Panc1 (cell line): ENCODE measurements at places on chromosomes 5 and 9. TPM values are rescaled to one million over a fixed set of nuclear protein-coding genes. Genes with fewer than 3 reads are reported as not detected.
A peak's percentile ranks its signal among the peaks of the same experiment; 100 is the strongest.

GRCh38 chr9:86809759-86810367 lies 137.4 kb downstream of the GAS1 start:
- no peak for DNase-seq

GRCh38 chr5:80793354-80793753 lies 138.6 kb upstream of the DHFR start:
- no peak for DNase-seq

DNA sequence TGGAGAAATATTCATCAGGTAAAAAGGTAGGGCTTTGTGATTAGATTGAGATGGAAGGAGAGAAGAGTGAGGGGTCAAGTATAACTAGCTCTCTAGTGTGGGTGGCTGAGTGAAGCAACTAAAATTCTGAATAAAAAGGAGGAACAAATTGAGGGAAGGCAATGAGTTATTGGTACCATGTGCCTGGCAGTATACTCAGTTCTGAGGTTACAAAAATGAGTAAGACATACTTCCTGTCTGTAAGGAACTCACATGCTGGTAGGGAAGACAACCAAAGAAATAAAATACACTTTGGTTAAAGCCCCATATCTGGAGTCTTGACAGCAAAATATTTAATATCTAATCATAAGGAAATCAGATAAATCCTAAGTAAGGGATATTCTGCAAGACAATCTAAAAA lies 476.8 kb upstream of the C9orf72 start:
- DNase-seq: no peak

- DNase-seq: no peak
Measured at GRCh38 chr5:104891596-104891995, 1329.0 kb upstream of the NUDT12 start.

DNA sequence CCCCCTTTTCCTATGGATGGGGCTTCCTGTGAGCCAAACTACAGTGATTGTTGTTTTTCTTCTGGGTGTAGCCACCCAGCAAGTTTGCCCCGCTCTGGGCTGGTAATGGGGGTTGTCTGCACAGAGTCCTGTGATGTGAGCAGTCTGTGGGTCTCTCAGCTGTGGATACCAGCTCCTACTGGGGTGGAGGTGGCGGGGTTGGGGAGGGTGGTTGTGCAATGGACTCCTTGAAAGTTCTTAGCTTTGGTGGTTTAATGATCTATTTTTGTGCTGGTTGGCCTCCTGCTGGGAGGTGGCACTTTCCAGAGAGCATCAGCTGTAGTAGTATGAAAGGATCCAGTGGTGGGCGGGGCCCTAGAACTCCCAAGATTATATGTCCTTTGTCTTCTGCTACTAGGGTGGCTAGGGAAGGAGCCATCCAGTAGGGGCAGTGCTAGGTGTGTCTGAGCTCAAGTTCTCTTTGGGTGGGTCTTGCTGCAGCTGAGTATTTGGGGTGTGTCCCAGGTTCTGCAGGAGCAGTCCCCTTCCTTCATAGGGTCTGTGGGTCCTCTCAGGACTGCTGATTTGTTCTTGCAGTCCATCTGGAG lies 275.6 kb upstream of the PAPPA start:
- no peak for DNase-seq

GRCh38 chr9:29701971-29702370 lies 2128.7 kb upstream of the C9orf72 start:
- DNase-seq: no peak

GRCh38 chr9:117307701-117308100 lies 107.2 kb downstream of the ASTN2 start:
- no peak for DNase-seq

DNA sequence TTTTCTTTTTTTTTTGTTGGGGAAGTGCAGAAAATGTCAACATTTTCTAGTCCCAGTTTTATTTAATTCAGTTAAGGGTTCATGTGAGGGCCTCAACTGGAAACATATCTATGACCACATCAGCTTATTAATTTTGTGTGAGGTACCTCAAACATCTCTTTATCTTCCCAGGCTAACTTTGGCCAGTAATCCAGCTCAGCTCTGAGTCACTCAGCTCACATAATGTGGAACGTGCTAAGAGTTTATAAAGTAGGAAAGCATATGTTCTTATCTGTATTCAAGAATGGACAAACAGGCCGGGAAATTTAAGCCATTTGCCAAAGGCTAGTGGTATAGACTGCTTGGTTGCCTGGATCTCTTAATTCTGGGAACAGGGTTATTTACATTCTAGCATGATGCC lies 118.4 kb downstream of the INSYN2B start:
- no peak for DNase-seq

DNA sequence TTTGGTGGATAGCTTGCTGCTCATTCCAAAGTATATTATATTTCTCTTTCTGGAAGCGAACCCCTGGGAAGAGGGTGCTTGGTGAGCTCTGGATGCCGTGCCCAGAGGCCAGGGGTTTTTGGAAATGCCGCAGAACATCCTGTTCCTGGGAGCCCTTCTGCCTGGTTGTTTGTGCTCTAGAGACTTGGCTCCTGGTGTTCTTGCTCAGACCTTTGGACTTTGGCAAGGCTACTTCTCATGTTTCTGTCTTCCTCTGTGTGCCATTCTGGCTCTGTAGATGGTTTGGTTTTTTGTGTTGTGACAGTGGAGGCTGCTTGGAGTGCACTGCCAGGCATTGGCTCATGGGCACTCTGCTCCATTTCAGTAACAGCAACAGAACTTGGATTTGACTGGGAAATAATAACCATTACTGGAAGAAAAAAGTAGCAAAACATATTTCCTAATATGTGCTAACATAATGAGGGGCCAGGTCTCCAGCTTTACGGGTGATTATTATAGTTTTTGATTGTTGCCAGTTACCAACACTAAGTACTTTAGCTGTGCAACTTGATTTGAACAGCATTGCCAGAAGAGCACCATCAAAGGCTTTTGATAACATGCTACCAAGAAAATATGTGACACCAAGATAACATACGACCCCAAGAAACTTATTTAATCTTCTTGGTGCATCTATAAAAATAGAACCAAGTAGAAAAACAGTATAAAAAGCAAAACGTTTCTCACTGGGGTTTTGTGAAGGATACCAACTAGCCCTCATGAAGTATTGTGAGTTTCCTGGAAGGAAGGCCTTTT lies 94.2 kb downstream of the PCSK1 start:
- DNase-seq: no peak

Gene ENTREP1
- 0.13 TPM for total RNA-seq

- DNase-seq: no peak
Measured at GRCh38 chr9:93652604-93653592, 76.5 kb downstream of the PHF2 start.

- DNase-seq: no peak
Measured at GRCh38 chr9:34505370-34506120, 17.2 kb downstream of the ENHO start.

Gene GMCL2
- total RNA-seq: not detected

- no peak for DNase-seq
Measured at GRCh38 chr9:93612796-93613154, 36.4 kb downstream of the PHF2 start.

Gene PCDHGC4
- total RNA-seq: 0.57 TPM

Gene DNAH5
- total RNA-seq: 8.0 TPM

Gene HAVCR1
- total RNA-seq: 0.36 TPM

DNA sequence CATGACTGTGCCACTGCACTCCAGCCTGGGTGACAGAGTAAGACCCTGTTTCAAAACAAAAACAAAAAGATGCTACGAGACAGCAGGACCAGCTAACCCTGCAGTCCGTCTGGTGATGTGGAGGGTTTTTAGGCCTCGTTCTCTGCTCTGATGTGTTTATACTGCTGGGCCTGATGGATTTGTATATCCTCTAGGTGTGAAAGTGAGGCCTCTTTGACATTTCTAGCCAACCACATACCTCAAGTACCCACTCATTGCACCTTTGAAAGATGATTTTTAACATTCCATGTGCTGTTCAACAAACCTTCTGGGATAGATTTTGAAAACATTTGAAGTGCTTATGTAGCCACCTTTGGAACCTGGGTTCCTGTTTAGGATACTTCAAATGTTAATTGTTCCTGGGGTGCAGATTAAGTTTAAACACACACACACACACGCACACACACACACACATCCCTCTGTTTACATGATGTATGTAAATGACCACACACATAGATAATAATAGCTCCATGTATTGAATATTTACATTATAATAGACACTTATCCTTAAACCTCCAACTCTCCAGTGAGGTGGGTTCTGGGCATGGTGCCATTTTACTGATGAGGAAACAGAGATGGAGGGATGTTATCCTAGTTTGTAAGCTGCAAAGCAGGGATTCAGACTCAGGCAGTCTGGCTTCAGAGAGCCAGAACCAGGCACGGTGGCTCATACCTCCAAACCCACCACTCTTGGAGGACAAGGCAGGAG lies 48.8 kb upstream of the GOLPH3 start:
- DNase-seq: no peak

Gene RLN2
- not detected for total RNA-seq

DNA sequence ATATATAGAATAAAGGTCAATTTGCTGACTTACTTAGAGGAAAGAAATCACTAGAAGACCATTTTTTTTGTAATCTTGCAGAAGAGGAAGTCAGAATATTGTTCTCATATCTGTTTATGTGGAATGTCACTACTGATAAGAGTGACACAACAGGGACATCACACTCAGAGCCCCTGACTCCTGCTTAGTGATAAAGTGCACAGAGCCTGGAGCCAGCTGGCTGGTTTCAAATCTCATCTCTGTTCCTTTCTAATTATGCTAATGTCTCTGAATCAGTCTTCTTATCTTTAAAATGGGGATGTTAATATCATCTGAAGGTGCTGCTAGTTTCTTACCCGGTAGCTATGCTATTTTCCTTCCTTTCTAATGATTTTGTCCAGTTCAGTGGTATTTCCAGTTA lies 58.6 kb upstream of the LIFR start:
- no peak for DNase-seq

DNA sequence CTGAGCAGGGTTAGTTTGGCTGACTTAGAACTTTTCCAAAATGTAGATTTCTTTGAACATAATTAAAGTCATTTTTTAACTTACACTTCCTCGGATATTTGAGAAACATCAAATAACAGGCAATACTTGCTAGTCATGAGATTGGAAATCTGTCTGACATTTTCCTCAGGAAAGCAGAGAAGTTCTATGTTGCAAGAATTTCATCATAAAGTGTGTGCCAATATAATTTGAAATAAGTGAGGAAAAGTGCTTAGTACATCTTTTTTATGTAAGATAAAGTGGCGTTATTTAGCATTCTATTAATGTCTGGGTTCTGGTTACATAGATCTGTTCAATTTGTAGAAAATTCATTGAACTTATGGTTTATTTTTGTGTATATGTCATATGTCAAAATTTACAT lies 48.7 kb upstream of the C5orf47 start:
- DNase-seq: no peak

GRCh38 chr9:37105234-37105633 lies 15.1 kb upstream of the ZCCHC7 start:
- no peak for DNase-seq

GRCh38 chr9:93456504-93456903 lies 3.1 kb upstream of the FAM120AOS start:
- no peak for DNase-seq

Gene PCDH12
- total RNA-seq: not detected

DNA sequence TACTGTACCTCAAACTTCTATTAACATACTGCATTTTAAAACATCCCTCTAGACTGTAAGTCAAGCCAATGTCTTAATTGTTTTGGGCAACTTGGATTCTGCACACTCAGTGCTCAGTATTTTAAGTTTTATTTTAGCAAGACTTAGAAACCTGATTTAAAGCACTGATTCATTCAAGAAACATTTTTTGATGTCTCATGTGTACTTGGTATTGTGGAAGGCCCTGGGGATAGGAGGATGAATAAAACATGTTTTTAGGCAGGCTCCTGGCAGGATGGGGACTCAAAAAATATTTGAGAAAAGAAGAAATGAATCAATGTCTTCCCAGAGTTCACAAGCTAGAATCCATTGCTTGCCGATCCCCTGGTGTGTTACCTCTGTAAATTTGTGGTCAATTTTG lies 334.0 kb upstream of the PUM3 start:
- DNase-seq: no peak

GRCh38 chr5:38443390-38443789 lies 113.1 kb downstream of the LIFR start:
- no peak for DNase-seq

Gene LCN15
- 0.05 TPM for total RNA-seq

DNA sequence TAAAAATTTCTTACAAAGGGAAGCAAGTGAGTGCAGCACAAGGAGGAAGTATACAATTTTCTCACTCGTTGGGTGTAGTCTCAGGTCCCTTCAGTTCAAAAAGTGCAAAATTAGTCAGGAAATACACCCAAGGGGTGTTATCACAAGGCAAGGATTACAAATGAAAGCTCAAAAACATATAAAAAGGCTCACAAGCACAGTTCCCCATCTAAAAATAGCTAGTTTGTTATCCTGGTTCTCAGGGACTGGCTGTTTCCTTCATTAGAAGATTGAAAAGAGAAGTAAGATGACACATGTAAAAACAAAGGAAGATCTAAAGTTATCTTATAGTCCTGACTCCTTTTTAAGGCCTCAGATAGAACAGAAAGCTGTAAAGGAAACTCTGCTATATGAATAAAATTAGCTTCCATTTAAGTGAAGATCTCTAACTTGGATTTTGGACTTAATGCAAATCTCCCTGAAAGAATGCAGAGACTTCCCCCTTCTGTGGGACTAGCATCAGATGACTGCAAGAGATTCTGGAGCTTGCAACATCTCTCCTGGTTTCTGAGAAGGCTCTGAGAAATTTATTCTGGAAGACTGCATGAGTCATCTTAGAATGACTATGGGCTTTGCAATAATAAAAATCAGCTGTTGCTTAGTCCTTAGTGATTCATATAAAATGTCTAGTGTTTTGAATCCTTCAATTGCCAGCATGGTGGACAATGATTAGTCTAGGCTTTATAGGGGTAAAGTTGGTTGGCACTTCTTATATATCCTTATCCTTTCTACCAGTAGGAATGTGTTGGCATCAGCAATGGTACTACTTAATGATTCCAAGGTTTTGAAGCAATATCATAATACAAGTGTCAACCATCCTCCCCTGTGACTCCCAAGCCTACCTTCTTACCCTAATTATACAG lies 25.4 kb downstream of the DAB2 start:
- peak; percentile 82 for DNase-seq

Gene SPATA31C1
- total RNA-seq: not detected

GRCh38 chr5:116738615-116739261 lies 164.1 kb upstream of the SEMA6A start:
- DNase-seq: no peak

Gene AGXT2
- total RNA-seq: not detected

DNA sequence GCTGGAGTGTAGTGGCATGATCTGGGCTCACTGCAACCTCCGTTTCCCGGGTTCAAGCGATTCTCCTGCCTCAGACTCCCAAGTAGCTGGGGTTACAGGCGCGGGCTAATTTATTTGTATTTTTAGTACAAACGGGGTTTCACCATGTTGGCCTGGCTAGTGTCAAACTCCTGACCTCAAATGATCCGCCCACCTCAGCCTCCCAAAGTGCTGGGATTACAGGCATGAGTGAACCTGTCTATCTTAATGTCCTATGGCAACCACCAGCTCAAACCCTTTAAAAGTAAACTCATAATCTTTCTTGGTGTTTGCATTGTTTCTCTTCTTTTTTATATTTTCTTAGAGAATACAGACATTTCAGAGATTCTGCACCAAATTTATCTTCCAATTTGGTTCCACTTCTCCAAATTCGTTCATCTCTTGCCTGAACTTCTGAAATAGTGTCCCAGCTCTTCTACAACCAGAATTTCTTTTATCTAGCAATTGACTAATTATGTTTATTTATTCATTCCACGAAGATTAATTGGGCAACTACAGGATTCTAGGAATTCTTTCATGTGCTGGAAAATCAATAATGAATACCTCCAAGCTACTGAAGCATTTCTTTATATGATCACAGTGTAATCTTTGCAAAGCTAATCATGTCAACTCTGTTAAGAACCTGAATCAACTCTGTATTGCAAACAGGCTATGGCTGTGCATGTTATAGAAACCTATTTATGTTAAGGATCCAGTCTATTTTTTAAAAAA lies 60.0 kb upstream of the TYRP1 start:
- no peak for DNase-seq
